ENCODE measurements at places on chromosomes 1 and 21. TPM values are rescaled to one million over a fixed set of nuclear protein-coding genes. Genes with fewer than 3 reads are reported as not detected.

Gene PTGFR
- not detected for total RNA-seq

GRCh38 chr1:194151056-194151455, 964.6 kb upstream of the B3GALT2 start:
- no peak for DNase-seq

GRCh38 chr1:152954436-152954835, 7.4 kb downstream of the SPRR5 start:
- no peak for DNase-seq

- DNase-seq, result no peak
These were observed 25.5 kb downstream of the ETNK2 start for GRCh38 chr1:204126386-204126785.

Data from activated CD4-positive, alpha-beta memory T cell treated with anti-CD3 and anti-CD28 coated beads, Interleukin-2, amount 10 ng/mL, durations not matched to agents 7 days and 5 days (primary cell).